H9 (cell line): ENCODE measurements at places on chromosomes 11 and 22.

GRCh38 chr11:113593698-113594308 lies 112.3 kb downstream of the TMPRSS5 start:
- DNase-seq = no peak

- no peak for DNase-seq
These were observed 157.6 kb downstream of the RAB38 start for GRCh38 chr11:88017666-88018065.

- no peak for DNase-seq
These were observed 3.4 kb downstream of the FADS3 start for GRCh38 chr11:61887839-61888494.

DNA sequence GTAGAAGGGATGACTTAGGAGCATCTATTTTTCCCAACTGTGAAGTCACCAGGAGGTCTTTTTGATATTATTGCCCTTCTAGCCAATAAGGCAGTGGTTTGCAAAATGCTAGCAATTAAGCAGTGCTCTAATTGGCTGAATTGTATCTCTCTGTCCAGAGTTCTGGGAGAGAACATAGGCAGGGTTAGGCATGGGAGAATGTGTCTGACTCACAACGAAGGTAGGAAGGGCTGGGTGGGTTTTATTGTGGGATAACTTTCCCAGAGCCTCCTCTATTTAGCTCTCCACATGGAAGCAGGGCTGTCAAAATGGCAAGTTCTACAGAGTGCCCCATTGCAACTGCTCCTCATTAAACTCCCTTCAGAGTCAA lies 415.9 kb upstream of the CADM1 start:
- no peak for DNase-seq

DNA sequence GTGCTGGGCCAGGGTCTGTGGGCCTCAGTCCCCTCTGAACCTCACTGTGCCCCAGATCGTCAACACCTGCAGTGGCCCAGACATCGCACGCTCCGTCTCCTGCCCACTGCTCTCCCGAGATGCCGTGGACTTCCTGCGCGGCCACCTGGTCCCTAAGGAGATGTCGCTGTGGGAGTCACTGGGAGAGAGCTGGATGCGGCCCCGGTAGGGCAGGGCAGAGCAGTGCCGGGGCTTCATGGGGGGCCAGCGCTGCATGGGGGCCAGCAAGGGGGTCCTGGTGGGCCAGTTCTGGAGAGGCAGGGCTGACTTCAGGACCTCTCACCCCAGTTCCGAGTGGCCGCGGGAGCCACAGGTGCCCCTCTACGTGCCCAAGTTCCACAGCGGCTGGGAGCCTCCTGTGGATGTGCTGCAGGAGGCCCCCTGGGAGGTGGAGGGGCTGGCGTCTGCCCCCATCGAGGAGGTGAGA lies 16.3 kb downstream of the EPS8L2 start:
- no peak for DNase-seq

GRCh38 chr11:115521825-115522224 lies 17.6 kb upstream of the CADM1 start:
- DNase-seq = no peak
